T-helper 9 cell (primary cell): ENCODE measurements at places on chromosomes 7 and 10.

DNA sequence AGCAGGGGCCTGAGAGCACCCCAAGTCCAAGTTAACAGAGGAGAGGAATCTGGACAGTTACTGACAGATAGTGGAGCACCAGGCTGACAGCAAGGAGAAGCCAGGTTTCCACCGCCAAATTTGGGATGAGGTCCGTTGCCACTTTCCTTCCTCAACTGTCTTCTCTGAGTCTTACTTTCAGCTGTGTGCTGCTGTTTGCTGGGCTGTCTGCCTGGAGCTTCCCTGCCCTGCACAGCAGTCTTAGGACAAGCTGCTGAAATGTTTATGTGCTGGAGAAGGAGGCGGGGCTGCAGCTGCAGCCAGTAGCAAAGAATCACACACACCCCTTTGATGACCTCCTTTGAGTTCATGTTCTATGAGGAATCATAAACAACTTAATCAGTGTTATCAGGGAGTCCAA is 17.4 kb upstream of the CYP3A7 start:
- DNase-seq = no peak

DNA sequence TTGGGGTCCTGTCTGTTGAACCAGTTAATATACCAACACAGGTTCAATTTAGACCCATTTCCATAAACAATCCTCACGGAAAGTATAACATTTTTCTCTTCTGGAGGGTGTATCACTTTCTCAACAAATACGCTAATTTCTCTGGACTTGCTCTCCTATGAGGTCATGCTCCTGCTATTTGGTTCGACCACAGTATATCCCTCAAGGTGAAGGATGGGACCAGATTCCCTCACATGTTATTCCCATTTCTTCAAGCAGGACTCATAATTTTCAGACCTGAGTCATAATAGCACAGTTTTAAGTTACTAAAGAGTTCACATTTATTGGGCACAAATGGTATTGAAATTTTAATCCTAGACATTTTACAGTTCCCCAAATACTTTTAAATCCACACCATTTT is 57.2 kb downstream of the ADAM12 start:
- no peak for DNase-seq

- no peak for DNase-seq
Observed at GRCh38 chr10:116331815-116332214, 7.6 kb downstream of the CCDC172 start.

DNA sequence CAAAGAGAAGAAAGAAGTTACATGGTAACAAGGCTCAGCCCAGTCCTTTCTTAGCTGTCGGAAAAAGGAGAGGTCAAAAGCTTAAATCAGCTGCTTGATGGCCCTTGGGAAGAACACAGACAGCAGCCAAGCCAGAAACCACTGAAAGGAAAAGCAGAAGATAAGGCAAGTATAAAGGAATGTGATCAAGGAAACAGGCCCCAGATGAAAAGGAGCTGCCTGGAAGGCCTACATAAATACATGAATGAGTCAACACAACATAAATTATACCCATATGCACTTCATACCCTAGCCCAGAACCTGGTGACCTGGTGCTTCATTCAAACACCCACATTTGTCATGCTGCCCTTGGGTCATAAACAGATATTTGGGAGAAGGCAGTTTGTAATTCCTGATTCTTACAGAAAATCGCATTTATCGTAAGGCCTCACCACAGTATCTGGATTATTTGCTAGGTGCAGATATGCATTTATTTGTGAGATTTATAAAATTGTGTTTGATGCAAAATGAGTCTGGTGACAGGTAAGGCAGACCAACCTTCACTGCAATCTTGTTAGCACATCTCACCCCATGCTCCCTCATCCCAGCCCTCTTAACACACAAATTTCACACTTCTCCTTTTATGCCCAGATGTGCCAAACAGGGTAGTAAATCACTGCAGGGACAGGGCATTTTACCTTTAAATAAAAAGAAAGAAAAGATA is 94.9 kb upstream of the KCNIP2 start:
- DNase-seq = no peak

DNA sequence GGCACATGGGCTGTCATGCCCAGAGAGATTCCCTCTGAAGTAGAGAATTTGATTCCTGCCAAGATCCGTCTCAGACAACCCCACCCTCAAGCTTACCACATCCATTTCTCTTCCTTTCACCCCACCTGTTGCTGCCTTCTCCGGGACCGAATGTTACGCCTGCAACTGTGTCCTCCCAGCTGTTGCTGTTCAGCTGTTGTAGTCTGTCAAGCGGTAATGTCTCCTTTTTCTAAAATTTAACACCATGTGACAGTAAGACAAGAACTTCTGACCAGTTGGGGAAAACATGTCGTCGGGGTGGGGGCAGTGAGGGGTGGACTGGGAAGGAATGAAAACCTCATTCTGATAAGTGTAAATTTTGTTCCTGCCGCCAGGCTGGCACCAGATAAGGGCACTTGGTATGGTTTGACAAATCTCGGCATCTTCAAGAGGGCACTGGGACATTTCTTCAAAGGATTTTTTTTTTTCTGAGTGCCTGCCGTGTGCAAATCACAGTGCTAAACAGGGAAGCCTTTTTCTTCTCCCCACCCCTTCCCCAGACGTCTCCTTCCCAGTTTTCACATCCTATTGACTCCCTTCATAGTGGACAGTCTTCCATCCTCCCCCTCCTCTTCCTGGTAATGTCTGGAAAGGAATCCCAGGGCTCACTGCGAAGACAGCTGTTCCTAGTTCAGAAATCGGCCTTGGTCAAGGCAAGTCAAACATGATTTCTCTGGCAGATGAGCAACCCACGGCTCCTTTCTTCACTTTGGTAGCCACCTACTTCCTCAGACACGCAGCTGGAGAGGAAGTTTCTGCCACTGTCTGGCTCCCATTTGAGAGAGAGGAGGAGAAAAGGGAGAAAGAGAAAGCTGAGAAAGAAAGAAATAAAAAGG is 5.0 kb upstream of the CELF2 start:
- DNase-seq = no peak

GRCh38 chr10:114990991-114991390 is 53.0 kb downstream of the TRUB1 start:
- no peak for DNase-seq

DNA sequence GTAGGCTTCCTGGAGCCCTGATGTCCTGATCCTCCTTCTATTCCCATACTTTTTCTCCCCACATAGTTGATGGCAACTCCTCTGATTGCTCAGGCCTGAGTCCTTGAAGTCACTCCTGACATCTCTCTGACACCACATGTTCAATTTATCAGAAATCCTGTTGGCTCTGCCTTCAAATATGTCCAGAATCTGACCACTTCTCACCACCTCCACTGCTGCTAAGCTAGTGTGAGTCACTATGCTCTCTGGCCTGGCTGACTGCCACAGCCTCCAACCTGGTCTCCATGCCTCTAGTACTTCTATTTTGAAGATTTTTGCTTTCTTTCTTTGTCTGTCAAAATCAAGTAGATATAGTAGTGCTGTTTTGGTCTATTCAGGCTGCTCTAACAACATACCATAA is 53.0 kb downstream of the TMEM229A start:
- DNase-seq = no peak

GRCh38 chr10:119020627-119020946 is 8.9 kb upstream of the NANOS1 start:
- DNase-seq = no peak

- no peak for DNase-seq
Observed at GRCh38 chr10:32161586-32161985, 105.4 kb upstream of the KIF5B start.
